Hematopoietic multipotent progenitor cell treated with erythropoietin and hydrocortisone succinate and interleukin-3 and kit ligand, for 8 days (in vitro differentiated cells): ENCODE measurements at places on chromosomes 4 and X.
A peak's percentile ranks its signal among the peaks of the same experiment; 100 is the strongest.

- DNase-seq, result no peak
Measured at GRCh38 chr4:99633772-99634171, 23.9 kb downstream of the C4orf54 start.

DNA sequence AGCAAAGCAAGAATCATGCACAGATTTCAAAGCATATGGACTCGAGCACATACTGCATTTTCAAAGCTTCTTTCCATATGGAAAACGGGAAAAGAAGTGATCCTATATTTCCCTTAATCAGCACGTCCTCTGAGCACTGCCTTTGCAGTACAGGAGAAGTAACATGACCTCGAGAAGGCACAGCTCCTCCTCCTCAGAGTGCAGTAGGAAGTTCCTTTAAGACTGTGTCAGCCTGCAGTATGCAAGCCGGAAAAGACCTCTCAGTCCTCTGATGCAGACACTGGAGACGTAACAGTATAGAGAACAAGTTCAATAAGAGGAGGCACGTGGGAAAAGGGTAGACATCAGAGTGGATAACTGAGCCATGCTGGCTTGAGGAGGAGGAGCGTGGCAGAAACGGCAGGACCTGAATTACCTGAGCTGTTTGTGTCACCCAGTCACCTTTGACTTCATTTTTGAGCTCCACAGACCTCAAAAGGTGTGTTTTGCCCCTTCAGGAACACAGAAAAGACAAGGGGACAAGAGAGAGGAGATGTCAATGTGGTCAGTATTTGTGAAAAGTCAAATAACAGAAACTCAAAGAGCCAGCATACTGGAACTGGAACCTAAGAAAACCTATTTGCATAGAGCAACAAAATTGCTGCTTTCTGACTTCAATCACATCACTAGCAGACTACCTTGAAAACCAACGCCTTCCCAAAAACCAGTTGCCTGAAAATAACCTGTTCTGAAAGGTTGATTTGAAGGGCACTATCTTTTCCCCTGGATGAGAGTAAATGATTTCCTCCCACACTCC lies 20.8 kb downstream of the IRF2 start:
- peak; percentile 21 for DNase-seq

GRCh38 chr4:53191997-53192396 lies 173.9 kb downstream of the SCFD2 start:
- DNase-seq, result no peak

DNA sequence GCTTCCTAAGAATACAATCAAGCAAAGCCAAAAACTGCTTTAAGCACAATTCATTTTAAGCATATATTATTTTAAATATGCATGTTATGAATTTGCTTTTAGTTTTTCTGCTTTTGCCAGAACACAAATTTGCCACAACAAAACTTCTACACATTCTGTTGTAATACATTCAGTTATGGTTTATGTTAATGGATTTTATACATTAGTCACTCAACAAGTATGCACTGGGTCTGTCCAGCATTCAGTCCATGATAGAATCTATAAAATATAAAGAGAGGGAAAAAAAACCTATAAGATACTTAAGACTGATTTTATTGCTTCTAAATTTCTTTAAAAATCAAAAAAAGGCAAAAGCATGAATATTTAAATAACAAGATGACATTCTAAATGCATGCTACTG lies 22.2 kb downstream of the IQCM start:
- DNase-seq, result no peak

- no peak for DNase-seq
Measured at GRCh38 chr4:158053086-158053485, 119.7 kb downstream of the GASK1B start.

DNA sequence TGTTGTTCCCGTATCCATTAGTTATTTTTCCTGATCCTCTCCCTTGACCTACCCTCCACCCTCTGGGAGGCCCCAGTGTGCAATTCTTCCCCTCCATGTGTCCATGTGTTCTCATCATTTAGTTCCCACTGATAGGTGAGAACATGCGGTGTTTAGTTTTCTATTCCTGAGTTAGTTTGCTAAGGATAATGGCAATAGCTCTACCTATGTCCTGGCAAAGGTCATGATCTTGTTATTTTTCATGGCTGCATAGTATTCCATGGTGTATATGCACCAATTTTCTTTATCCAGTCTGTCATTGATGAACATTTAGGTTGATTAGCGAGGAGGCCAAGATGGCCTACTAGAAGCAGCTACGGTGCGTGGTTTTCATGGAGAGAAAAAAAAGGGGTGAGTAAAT lies 714.1 kb downstream of the STIM2 start:
- no peak for DNase-seq

GRCh38 chrX:135024526-135024925 lies 2.2 kb upstream of the RTL8B start:
- no peak for DNase-seq

DNA sequence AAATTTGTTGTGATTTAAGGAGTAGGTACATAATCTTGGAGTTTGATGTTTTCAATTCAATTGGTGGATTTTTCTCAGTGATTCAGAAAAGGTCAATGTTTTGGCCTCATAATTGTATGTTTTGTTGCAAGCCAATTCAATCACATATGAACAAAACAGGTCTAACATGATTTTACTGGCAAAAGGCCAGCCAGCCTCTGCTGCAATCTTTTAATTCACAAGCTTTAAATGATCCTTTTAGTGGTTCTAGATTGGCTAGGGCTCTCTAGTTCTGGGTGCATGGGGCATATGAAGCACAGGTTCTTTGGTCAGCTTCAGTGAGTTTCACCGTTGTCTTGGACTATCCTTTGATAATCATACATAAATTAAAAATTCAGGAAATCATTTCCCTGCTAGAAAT lies 19.2 kb upstream of the SLC6A14 start:
- no peak for DNase-seq

DNA sequence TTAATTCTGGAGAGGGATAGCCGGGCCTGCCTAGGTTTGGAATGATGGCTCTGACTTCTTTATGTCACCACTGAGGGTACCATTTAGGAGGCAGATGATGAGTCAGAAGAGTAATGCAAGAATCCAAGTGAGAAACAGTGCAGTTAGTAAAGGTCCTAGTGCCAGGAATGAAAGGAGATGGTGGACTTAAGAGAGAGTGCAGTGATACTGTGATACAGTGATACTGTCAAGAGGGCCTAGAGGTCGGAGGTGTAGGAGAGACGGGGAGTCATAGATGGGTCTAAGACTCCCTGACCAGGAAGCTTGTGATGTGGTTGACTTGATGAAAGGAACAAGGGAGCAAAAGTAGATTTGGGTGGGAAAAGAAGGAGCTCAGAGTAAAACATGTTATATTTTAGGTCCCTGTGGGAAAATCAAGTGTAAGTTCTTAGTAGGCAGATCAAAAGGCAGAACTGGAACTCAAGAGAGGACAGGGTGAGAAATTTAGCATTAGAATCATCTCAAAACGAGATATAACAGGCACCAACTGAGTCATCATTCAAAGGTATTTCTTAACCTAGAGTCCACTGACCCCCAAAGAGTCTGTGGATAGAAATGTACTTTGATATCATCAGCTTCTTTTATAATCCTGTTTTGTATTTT lies 85.0 kb downstream of the NFKB1 start:
- no peak for DNase-seq

DNA sequence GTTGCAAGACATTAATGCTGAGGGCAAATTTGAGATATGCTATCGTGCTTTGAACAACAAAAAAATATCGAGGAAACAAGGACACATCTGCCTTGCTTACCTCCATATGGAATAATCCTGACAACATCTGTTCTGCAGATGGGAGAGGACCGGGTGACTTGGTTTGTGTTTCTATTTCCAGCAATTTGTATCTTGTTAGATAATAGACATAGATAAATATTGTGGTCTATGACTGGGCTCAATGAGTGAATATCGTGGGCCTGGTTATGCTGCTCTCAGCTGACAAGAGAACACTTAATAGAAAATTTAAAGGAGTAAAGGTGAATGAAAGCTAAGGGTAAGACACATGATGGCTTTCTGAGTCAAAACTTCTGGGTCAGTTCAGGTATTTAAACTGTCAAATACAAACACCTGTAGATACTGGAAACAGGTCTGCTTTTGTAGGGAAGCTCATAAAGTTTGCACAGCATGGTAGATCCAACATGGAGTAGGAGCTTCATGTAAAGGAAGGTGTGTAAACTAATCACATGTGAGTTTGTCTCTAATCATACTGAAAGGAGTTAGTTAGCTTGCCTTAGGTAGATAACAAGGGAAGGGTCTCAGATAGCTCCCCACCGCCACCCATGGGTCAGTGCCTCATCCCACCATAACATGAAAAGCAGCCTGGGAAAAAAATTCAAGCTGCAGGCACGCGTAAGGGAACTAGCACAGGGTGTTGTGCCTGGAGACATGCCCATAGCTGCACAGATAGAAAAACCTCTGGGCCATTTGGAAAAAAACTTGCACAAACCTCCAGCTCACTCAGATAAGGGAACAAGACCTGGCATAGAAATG lies 904.1 kb upstream of the EPHA5 start:
- DNase-seq, result no peak

GRCh38 chrX:153485396-153486080 lies 9.2 kb upstream of the BGN start:
- DNase-seq, result no peak

DNA sequence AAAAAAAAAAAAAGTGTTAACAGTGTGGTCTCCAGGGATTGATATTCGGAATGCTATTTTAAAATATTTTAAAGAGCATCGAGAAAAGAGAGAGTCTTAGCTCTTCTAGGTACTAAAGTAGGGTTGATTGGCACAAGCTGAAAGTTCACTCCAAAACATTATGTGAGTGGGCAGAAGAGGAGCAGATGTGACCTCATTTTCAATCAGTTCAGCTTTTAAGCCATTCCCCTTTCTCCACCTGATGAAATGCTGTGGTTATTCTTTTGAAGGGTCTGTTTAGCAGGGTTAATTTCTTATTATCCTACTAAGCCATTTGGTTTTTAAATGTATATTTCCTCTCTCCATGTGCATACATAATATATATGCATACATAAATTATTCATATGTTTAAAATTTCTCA lies 69.2 kb downstream of the GALNT7 start:
- DNase-seq, result no peak

DNA sequence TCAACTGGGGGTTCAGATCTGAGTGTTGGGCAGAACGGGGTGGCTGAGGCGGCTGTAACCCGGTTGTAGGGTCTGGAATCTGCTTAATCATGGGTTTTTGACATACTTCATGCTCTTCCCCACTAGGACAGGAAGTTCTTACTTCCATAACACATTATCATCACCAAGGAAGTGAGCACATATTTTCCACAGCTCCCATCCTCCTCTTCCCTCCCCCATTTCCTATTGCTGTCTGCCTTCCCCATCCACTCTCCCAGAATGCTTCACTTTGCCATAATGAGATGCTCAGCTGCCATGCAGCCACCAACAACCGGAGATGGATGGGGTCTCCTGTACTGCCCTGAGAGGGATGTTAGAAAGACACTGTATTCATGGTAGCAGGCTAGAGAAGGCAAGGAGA lies 6.4 kb upstream of the DCUN1D4 start:
- no peak for DNase-seq

DNA sequence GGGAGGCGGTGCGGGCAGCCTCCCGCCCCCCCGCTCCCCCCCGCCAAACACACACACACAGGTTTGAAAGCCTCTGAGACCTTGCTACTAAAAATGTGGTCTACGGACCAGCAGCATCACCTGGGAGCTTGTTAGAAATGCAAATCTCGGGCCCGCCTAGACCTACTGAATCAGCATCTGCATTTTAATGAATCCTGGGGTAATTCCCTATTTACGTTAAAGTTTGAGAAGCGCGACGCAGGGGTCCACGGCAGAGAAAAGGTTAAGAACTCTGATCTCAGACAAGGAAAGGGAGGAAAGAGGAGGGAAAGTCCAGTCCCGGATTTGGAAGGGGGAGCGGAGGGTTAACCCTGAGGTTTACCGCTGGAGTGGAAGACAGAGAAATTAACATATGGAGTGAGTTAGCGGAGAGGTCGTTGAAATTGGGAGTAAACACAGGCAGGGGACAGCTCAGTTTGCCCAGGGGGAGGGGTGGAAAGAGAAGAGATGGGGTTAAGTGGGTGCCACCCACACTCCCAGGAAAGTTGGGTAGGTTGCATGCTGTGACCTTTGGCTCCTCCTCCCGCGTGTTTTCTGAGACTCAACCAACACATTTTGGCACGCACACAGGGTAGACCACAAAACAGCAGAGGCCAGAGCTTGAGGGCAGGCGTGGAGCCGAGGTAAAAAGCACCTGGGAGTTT lies 483.6 kb downstream of the BCOR start:
- no peak for DNase-seq

GRCh38 chrX:46044486-46044885 lies 500.7 kb downstream of the ZNF674 start:
- no peak for DNase-seq

DNA sequence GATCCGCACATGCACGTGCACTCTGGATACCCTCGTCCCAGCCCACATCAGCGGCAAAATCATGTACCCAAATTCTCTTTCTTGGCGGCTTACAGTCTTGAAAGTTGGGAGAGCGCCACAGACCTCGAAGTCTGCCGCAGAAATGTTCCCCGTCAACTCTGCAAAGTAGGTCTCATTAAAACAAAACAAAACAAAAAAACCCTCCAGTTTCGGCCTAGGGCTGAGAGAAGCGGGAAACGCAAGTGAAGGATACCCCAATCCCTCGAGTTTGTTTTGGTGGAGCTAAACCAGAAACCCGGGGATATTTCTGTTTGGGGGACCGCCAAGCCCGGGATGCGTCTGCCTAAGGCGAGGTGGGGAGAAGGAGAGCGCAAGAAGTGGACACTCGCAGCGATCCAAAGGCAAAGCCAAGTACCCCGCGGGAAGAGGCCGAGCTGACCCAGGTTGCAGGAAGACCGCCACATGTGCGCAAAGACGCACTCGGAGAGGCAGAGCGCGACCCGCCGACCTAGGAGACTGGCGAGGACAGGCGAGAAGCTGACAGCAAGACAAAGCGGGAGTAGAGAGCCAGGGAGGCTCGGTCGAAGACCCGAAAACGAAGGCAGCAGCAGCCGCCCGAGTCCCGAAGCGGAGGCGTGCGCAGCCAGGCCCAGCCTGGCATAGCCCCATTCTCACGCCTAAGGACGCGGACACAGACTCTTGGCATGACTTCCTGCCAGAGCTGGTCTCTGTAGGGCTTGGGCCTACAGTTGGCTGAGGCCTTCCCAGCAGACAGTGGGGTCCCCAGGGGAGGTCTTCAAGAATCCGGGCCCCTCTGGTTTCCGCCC lies 49.6 kb upstream of the BCOR start:
- DNase-seq, result no peak

GRCh38 chr4:181757910-181758660 lies 485.1 kb upstream of the TENM3 start:
- DNase-seq, result no peak

DNA sequence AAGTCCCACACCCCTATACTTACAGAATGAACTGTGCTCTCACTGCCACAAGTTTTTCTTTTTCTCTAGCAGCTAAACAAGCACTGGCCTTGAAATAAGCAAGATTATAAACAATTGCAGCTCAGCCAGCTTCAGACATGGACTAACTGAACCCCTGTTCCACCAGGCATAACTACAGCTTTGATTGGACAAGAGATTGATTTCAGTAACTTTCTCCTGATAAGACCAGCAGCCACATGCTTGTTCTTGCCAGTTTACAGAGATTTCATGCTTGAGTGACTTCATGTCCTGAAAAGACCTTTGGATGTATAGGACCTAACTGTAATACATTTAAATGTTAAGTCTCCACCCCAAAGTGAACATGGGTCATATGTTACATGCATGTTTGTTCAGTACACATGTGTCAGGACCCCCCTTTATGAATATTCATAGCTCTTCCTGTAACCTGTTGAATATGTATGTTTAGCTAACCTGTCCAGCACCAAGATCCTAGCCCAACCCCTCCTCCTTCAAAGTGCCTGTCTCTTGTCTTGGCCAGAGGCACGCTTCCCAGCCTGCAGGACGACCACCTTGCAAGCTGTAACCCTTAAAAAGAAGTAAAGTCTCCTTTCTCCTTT lies 27.9 kb downstream of the ZNF275 start:
- DNase-seq, result no peak

GRCh38 chrX:25156323-25156722 lies 140.6 kb upstream of the ARX start:
- no peak for DNase-seq
